Stimulated activated CD4-positive, alpha-beta T cell treated with anti-CD3 and anti-CD28 coated beads, Interleukin-2, amount 100 ng/mL, for 24 hours (primary cell): ENCODE measurements at places on chromosomes 11 and 22.

DNA sequence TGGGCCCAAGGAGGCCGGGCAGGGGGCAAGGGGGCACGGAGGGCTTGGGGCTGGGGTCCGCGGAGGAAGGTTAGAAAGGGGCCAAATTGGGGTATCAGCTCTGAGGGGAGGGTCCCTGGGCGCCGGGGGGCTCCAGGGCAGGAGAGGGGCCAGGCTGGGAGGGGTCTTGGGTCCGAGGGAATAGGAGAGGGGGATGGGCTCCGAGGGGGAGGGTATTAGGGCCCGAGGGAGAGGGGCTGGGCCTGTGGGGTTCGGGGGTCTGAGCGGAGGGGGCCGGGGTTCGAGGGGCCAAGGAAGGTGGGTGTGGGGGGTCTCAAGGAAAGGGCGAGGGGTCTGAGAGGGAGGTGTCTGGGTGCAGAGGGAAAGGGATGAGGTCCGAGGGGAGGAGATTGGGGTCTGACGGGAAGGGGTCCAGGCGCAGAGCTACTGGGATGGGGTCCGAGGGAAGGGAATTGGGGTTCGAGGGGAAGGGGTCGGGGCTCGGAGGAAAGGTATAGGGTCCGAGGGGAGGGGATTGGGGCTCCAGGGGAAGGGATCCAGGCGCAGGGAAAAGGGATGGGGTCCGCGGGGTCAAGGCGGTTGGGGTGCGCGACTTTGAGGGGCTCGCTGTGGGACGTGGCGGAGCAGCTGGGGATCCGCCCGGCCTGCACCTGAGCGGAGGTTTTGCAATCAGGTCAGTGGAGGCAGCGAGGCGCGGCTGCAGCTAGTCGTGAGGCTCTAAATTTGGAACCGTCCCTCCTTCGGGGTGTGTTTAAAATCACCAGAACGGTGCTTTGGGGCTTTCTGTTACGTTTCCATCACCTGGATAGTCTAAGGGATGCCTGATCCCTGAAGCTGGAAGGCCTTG lies 728 bp downstream of the CTTN start:
- DNase-seq, result no peak

DNA sequence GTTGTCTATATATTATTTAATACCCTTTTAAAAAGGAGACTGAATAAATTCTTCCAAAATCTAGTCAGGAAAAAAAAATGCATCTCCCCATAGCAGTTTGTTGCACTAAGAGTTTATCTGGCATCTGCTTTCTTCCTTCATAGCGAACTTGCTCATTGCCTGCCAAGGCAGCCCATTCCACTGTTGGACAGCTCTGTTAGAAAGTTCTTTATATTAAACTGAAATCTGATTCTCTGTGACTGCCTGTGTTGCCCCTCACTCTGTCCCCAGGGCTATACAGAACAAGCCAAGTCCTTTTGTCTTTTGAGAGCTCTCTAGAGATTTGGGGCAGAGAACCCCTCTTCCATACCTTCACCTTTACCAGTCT lies 3.3 kb upstream of the CHRDL2 start:
- DNase-seq, result no peak

GRCh38 chr11:43381802-43382201 lies 23.1 kb downstream of the TTC17 start:
- no peak for DNase-seq

- DNase-seq, result peak; percentile 95
Observed at GRCh38 chr22:30667494-30668385, at the start of gene DUSP18. TSS of gene DUSP18 (minus strand) at chr22:30667875. CDS start at chr22:30664003, 3,872 bp downstream.

- no peak for DNase-seq
Observed at GRCh38 chr11:96293598-96294021, 49.4 kb downstream of the MAML2 start.

GRCh38 chr22:46024136-46024840 lies 47.3 kb upstream of the WNT7B start:
- no peak for DNase-seq

GRCh38 chr22:33330534-33330933 lies 272.4 kb upstream of the SYN3 start:
- DNase-seq, result no peak

- DNase-seq, result no peak
Observed at GRCh38 chr11:99571094-99571493, 550.3 kb downstream of the CNTN5 start.

DNA sequence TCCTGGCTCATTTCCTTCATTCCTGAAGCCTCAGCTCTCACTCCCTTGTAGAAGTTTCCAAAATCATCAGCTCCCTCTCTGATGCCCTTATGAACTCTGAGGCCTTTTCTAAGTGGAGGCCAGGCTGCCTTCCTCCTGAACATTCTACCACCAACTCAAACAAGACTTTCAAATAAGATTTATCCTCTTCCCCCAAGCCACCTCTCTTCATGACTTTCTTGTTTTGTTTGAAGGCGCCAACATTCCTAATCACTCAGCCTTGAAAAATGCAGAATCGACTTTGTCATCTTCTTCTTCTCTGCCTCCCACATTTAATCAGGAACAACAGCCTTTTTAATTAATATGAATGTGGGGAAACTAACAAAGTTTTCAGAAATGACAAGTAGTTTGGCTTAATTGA lies 927.9 kb downstream of the OPCML start:
- DNase-seq, result no peak

DNA sequence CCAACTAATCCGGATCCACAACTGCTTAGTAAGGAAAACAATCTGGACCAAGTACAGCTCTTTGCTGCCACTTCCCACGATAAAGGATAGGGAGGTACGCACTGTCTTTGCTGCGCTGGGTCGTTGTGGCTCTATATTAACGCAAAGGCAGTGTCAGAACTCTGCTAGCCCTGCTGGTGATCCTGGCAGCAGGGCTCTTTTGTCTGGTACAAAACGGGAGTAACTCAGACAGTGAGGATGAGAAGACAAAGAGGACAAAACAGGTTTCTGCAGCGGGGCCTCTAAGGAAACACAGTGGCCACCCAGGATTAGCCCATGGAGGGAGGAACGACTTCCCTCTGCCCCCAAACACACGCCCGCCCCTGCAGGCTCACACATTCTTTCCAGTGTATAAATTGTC lies 26.1 kb downstream of the GAL start:
- no peak for DNase-seq

DNA sequence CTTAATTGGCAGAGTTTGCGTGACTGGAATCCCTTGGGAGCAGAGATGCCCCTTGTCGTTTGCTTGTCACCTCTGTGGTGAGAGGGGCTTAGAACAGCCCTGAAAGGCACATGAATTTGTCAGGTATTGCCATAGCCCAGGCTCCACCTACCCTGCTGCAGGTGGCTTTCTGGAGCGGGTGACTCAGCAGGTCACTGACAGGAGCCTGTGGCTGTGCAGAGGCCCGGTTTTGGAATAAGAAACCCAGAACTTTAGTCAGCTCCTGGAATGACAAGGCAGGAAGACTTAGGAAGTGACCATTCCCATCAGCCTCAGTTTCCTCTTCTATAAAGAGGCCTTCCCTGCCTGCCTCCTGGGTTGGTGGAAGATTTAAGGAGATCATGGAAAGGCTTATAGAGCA lies 539.7 kb downstream of the INSC start:
- DNase-seq, result no peak

DNA sequence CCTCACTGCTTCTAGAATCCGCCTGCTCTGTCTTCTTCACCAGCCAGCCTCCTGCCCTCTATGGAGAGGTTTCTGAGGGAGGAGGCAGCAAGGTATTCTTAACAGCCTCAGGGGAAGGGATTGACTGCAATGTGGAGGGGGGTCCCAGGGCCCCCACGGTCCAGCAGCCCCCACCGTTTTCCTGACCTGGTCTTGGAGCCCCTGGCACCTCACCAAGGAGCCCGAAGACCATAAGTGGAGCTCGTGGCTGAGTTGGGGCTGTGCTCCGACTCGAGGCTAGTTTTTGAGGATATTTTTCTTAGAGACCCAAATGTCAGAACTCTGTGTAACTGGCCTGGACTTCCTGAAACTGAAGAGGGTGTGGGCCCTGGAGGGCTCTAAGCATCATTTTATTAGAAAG lies 590.0 kb downstream of the BRD1 start:
- no peak for DNase-seq

DNA sequence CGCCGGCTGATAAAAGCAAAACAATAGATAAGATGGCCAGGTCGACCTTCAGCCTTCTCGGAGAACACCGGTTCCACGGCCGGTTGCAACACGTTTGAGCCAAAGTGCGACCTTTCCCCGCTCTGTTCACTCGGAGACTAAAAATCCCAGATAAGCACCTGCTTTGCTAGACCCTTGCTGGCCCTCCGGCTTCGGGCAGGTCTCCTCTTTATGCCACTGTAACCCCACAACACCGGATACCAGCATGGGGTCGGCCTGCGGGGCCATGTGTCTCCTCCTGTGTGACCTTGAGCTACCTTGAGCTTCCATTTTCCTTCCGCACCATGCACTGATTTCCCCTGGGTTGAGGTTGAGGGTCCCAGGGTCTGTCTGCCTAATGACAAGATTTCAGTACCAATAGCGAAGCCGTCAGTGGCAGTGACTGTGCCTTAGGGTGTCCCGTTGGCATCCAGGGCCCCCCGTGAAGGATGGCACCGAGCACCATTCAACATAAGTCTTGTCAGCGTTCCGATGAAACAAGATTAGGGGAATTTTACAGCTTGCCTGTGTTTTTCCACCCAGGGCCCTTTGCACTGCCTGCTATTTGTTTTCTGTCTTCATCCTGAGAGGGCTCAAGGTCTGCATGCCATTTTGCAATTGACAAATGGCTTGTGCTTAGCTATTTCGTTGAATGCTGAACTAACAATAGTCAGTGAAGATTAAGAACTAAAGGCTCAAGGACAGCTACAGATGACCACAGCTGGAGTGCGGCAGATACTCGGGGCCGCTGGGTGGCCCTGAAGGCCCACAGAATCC lies 118.6 kb downstream of the KCNQ1 start:
- DNase-seq, result no peak

GRCh38 chr11:24142062-24142461 lies 354.8 kb upstream of the LUZP2 start:
- DNase-seq, result no peak

DNA sequence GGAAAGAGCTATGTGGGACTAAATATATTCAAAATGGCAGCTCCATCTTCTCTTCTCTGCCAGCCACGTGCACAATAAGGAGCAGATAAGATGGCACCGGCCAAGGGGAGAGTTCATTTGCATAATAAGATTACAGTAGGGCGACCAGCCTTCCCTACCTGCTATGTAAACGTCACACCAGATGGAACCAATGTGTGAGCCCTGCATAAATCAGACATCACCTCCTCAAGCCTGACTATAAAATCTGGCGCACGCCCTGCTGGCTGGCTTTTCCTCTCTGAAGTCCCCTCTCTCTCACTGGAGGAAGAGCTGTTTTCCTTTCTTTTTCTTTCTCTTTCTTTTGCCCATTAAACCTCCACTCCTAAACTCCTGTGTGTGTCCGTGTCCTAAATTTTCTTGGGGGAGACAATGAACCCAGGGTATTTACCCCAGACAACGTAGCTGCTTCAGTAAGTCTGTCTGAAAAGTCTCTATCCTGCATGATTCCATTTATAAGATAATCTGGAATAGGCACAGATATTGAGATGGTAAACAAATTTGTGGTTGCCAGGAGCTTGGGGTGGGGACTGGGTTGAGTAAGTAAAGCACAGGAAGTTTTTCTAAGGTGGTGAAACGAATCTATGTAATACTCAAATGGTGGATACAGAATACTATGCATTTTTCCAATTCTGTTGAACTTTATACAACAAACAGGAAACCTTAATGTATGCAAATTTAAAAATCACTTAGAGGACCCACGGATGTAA lies 670.0 kb upstream of the KIRREL3 start:
- no peak for DNase-seq

GRCh38 chr22:20808844-20809243 lies 34.9 kb downstream of the SERPIND1 start:
- DNase-seq, result no peak

GRCh38 chr11:13939961-13940906 lies 22.3 kb upstream of the SPON1 start:
- no peak for DNase-seq

DNA sequence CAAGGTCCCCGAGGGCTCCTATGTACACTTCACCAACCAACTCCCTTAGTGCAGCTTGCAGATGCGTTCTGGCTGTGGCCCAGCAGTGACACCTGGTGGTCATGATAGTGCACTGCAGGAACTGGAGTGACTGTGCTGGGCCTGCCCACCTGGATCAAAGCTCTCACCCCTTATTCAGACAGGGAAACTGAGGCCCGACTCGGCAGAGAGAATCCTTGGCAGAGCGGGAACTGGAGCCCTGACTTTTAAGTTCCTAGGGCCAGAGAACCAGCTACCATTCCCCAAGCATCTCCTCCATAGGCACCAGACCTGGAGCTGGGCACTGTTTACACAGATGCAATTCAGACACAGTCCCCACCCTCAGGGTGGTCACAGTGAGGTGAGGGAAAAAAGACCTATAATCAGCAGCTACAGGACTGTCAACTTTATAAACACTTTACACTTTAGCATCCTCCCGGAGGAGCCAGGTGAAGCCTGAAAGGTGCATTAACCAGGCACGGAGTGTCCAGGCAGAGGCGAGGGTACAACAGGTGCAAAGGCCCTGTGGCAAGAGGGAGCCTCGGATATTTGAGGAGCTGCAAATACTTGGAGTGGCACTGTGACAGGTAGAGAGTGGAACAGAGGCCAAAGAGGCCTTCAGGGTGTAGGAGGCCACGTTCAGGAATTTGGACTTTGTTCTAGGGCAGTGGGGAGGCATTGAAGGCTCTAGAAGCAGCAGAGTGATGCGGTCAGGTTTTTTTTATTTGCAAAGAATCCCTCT lies 22.0 kb downstream of the RHBDD3 start:
- peak; percentile 73 for DNase-seq

DNA sequence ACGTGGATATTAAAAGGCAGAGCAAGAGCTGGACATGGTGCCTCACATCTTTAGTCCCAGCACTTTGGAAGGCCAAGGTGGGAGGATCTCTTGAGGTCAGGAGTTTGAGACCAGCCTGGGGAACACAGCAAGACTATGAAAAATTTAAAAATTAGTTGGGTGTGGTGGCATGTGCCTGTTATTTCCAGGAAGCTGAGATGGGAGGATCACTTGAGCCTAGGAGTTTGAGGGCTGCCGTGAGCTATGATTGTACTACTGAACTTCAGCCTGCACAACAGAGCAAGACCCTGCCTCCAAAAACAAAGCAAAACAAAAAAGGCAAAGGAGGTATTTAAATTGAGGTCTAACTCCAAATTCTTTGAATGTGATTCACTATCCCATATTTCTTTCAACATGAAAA lies 23.5 kb downstream of the RDX start:
- no peak for DNase-seq

DNA sequence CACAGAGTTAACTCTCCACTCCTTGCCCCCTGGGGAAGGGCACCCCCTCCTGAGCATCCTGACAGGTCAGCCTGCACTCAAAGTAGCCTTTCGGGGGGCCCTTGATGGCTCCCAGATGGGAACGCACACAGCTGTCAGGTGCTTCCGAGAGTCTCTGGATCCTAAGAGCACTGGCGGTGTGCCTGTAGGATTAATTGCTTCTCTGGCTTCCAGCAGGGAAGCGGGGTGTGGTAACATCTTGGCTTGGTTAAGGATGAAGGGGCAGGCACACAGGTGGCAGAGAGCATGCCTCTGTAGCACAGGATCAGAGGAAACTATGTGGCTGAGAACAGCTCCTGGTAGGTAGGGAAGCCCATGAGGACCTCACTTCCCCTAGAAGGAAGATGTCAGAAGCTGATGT lies 199.8 kb downstream of the MIAT start:
- no peak for DNase-seq

- DNase-seq, result no peak
Observed at GRCh38 chr11:78030429-78031325, 7.6 kb upstream of the KCTD14 start.

GRCh38 chr11:11432621-11433319 lies 79.7 kb upstream of the CSNK2A3 start:
- no peak for DNase-seq

GRCh38 chr11:126163074-126163700 lies 48.3 kb downstream of the RPUSD4 start:
- no peak for DNase-seq
